Right hindlimb (tissue), 1 donor: ENCODE measurements at places on chromosomes 6 and 20.

DNA sequence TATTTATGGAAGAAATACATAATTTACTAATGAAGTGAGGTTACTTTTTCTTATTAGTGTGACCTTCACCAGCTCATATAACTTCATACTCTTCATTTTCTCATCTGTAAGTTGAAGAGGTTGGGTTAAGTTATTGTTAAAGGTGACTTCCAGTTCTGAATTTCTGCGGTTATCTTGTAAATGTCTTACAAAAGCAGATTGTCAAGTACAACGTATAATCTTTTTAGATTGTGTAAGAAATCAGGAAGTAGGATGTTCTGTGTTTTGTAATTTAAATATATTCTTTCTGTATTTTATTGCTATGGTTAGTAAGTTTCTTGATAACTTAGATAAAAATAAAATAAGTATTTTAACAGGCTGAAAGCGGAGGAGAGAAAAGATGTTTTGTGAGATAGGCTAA lies 12.0 kb downstream of the WTAP start:
- DNase-seq: no peak

DNA sequence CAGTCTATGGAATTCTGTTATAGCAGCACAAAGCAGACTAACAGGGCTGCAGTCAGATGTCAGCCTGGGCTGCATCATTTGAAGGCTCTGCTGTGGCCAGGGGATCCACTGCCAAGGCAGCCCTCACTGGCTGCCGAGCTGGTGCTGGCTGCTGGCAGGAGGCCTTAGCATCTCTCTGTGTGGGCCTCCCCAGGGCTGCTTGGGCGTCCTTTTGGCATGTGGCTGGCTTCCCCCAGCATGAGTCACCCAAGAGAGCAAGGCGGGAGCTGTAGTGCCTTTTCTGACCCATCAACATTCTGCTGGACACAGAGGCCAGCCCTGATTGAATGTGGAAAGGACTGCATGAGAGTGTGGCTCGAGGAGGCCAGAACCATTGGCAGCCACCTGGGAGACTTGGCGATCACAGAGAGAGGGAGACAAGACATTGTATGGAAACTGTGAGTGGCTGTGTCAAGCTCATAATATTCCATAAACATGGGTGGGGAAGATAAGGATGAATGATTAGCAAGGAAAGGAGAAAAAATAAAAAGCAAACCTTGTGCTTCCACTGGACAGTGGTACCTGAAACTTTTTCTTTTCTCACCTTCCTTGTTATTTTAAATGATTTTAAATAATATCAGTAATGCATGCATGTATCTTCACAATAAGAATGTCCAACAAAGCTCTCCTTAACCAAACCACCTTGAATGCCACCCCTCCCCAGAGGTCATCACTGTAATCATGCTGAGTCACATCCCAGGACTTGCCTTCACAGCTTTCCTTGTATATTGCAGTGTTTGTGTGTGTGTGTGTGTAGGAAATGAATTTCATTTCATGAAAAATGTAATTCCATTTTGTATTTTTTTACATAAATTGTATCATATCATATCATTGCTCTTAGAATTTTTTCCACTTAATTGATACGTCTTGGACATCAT lies 55.0 kb upstream of the VSX1 start:
- DNase-seq: no peak

DNA sequence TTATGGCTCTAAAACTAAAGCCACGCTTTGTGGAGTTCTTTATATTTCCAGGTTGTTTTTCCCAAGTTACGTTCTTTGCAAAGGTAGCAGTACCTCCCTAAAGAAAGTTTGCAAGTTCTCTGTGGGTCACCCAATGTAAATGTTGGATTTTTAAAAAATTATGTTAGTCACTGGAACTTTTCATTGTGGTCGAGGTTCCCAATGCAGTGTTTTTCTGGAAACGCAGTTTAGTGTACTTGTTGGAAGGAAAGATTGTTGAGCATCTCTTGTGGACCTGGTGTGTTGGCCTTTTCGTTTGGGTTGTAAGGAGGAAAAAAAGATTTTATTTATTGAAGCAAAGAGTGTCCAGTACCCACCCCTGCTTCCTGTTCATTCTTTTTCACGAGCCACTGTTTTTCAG lies 1.4 kb downstream of the TOP1 start:
- no peak for DNase-seq

- peak; percentile 83 for DNase-seq
These were observed 10.7 kb downstream of the MDFI start for GRCh38 chr6:41648921-41649320.

DNA sequence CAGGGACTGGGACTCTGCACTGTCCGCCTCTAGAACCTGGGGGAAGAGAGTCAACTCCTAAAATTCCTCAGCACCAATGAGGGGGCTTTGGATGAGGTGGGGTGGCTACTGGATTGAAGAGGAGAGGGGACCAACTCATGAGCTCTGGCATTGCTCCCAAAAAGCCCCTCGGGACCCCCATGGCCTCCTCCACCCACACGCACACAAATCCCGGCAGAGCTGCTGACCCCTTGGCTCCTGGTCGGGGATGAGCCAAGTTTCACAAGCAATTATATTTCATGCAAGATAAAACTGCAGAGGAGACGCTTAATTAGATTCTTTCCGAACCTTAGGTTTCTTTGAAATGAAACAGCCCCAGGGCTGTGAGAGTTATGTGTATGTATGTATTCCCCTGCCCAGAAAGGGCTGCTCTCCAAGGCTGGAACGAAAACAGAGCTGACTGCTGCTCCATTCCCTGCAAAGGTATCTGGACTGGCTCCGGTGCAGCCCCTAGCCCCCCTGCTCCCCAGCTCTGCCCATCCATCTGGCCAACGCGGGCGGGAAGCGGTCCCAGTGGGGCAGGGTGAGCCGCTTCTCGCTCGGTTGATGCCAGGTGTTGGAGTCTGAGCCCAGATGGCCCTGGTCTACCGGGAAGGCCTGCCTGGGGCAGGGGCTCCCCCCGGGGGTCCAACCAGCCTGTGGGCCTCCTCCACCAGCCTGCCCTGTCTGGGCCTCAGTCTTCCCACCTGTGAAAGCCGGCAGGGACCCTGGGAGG lies 46.8 kb upstream of the STX16 start:
- DNase-seq: peak; percentile 74

- no peak for DNase-seq
These were observed 12.8 kb upstream of the PGC start for GRCh38 chr6:41759905-41760579.

DNA sequence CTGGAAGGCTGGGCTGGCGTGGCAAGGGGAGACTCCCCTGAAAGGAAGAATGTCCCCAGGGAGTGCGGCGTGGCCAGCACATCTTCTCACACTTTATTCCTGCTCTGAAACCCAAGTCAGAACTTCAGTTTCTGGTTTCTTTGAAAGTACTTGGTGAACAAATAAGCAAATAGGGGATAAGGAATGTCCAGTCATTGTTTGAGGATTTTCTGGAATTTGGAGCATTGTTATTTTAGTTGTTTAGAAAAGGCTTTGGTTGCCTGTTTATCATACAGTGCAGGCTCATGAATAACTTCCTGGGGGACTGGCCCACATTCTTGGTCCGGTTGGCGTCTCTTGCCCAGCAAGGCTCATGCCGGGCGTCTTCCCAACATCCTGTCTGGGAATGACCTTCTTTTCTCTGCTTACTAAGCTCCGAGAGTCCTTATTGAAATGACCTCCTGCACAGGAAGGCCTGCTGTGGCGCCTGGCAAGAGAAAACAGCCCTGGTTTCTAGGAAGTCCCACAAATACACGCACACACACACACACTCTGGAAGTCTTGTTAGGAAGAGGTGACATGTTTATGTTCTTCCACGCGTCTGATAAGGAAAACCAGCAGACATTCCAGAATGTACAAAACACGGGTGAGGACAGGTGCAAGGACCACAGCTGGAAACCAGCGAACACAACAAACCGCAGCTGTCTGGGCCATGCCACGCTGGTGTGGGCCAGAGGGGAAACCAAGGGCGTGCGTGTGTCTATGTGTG lies 71.9 kb downstream of the TMEM170B start:
- peak; percentile 45 for DNase-seq

DNA sequence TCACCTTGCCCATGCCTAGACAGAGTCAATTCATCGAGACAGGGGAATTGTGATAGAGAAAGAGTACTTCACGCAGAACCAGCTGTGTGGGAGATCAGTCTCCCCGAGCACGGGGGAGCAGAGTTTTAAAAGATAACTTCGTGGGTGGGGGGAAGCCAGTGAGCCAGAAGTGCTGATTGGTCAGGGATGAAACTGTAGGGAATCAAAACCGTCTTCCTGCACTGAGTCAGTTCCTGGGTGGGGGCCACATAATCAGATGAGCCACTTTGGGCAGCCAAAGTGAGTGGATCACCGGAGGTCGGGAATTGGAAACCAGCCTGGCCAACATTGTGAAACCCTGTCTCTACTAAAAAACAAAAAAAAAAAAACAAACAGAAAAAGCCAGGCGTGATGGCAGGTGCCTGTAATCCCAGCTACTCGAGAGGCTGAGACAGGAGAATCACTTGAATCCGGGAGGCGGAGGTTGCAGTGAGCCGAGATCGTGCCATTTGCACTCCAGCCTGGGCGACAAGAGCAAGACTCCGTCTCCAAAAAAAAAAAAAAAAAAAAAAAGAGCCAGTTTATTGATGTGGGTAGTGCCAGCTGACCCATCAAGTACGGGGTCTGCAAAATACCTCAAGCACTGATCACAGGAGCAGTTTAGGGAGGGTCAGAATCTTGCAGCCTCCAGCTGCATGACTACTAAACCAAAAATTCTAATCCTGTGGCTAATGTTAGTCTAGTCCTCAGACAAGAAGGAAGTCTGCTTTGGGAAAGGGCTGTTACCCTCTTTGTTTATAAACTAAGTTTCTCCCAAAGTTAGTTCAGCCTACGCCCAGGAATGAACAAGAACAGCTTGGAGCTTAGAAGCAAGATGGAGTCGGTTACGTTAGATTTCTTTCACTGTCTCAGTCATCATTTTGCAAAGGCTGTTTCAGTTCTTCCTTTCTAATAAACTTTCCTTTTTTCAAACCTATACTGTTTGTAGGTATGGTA lies 3.9 kb upstream of the TRIM39 start:
- no peak for DNase-seq

- DNase-seq: no peak
These were observed 411.5 kb downstream of the TENT5A start for GRCh38 chr6:81340946-81341345.

DNA sequence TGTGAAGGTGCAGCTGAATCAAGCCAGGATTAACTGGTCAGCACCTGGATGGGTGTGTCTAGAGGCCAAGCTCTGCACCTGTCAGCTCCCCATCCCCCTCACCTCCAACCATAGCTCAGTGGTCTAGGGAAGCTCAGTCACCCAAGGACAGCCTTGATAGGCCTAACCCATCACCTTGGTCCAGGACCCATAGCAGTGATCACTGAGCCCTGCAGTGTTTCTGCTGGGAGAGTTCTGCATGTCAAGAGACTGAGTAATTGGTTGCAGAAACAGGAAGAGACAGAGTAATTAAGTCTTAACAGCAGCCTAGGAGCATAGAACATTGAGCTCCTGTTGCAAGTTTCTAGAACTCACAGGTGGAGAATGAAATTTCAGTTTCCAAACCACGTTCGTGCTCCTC lies 18.7 kb upstream of the RALGAPB start:
- no peak for DNase-seq

DNA sequence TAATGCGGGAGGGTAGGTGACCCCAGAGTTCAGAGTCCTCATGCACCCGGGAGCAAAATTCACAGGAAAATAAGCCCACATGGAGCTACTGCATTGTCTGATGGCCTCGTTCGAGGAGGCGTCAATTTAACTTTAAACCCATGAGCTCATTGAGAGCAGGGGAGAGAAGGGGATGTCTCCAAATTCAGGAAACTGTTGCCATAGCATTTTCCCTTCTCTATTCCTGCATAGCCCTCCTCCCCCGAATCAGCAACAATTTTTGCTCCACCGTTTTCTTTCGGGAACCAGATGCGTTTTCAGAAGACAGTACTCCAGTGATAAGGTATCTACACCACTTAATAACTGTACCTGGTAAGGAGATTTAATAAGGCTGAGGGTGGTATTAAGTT lies 324 bp upstream of the LAMP5 start:
- no peak for DNase-seq

GRCh38 chr20:50895111-50895830 lies 36.0 kb downstream of the ADNP start:
- DNase-seq: no peak

DNA sequence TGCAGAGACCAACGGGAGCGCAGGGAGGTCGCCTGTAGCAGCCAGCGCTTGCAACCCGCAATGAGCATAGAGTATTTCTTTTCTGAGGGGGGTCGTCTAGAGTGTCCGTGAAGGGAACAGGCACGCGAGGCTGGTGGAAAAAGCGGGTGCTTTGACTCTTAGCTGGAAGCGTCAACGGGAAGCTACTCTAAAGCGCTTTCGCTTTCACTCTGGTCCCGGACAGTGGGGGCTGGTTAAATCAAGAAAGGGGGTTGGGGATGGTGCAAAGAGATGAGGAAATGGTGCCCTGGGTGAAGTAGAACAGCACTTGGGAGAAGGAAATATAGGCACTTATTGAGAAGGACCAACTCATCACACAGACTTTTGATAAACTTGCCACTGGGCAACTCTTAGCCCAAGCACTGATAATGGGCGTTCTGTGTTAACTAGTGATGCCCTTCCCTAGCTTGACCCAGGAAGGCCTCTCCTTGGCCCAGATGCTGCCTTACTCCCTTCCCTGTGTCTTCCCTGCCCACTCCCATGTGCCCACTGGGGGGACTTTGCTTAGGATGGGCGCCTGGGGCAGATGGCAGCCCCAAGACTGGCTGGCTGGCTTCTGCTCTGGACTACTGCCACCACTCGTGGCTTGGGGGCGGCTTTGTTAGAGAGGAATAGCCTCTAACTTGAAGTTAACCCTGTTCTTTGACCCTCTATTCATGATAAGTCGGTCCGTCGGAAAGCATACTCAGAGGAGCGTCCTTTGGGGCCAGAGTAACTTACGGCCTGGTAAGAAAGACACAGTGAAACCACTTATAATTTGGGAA lies 585 bp downstream of the PSMB9 start:
- DNase-seq: no peak

DNA sequence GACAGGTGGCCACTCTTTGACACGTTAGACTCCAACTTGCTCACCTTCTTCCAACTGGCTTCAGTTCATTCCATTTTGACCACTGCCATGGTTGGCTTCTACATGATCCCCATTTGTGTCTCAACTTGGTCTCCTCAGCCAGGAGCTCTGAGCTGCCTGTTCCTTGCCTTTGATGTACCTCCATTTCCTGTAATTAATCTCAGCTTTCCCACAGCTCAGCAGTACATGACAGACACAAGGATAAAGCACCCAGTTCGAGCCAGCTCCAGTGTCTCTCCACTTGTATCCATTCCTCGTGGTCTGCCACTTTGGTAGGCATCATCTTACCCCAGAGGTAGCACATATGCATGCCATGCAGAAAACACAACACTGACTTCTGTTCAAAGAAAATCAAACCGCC lies 161.0 kb downstream of the TSHZ2 start:
- no peak for DNase-seq

DNA sequence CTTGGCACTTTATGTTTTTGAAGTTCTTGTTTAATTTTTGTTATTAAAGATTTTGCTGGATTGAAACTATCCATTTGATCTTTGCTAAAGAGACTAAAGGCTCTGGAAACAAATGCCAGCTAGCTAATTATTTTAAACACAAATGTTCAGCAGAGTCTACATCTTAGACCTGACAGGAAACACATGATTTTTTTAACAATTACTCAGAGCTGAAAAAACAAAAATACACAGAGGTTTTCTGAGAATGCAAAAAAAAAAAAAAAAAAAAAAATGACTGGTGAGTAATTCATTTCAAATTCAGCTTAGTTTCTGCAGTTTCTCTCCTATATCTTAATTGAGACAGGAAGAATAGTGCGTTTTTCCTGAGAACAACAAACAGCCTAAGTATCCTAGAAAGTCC lies 448.0 kb downstream of the TENT5A start:
- no peak for DNase-seq
